Muscle of back (tissue), 13 donors: ENCODE measurements at places on chromosomes 16 and 17. TPM values are rescaled to one million over a fixed set of nuclear protein-coding genes. Genes with fewer than 3 reads are reported as not detected.
A peak's percentile ranks its signal among the peaks of the same experiment; 100 is the strongest.

DNA sequence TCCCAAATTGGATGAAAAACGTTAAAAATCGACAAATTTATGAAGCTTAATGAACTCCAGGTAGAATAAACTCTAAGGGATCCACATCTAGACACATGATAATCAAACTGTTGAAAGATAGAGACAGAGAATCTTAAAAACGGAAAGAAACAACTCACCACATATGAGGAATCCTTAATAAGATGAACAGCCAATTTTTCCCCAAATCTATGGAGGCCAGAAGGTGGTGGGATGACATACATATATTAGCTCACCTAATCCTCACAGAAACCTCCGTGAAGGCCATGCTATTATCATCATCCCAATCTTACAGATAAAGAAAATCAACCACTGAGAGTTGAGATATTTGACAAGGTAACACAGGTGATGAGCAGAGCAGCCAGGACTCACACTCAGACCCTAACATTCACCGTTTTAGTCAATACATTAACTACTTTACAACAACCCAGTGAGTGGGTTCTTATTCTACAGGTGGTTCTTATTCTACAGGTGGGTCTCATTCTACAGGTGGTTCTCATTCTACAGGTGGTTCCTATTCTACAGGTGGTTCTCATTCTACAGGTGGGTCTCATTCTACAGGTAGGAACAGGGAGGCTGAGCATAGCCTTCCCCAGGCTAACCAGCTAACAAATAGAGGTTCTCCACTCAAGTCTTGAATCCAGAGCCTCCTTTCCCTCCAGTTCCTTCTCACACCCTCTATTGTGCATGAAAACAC, 4.8 kb downstream of the CACNG1 start:
- no peak for DNase-seq

DNA sequence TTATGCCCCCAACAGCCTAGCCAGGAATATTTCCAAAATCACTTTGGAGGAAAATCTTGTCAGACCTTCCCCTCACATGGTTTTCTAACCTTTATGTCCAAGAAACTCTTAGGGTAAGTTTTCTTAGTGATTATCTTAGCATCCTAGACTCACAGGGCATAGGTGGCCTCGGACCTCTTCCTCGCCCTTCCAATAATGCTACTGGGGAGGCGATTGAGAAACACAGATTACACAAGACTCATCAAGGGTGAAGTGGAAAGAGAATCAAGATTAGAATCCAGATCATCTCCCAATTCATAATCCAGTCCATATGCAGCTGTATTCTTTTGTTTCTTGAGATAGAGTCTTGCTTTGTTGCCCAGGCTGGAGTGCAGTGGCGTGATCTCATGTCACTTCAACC, 358.4 kb upstream of the CDH5 start:
- no peak for DNase-seq

- peak; percentile 38 for DNase-seq
Observed at GRCh38 chr16:88746506-88746905, 38.5 kb downstream of the PIEZO1 start.

DNA sequence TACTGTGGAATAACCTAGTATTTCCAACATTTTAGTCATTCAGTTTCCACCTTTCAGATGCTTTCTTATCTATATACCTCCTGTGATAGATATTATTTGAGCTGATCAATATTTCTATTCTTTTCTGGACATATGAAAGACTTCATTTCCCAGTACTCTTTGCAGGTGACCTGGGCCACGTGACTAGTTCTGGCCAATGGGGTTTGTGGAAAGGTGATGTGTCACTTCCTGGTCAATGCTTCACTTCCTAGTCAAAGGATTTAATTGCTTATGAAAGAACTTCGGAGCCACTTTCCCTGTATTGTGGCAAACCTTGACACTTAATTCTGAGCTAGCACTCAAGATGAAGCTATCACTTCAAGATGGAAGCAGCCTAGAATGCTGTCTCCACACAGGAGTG, 248.9 kb upstream of the FOXF1 start:
- DNase-seq = no peak

DNA sequence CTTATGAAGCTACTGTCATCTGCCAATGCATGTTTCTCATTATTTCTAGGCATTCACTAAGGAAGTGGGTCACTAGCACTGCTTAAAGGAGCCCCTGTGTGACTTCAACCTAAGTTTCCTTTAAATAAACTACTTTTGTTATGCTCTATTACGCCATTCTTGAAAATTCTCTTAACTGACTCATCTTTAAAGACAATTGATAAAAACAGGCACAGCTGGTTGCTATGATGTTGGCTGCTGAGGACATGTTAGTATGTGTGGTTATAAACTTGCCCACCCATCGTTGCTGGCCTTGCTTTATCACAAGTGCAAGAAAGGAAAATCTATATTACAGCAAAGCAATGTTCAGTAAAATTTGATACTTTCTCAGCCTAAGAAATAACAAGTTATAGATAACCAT, 75.8 kb upstream of the CNTNAP4 start:
- no peak for DNase-seq

- DNase-seq = no peak
Observed at GRCh38 chr17:58317421-58318064, 11.1 kb downstream of the TSPOAP1 start.

GRCh38 chr17:21299981-21300600, 15.6 kb downstream of the MAP2K3 start:
- no peak for DNase-seq

DNA sequence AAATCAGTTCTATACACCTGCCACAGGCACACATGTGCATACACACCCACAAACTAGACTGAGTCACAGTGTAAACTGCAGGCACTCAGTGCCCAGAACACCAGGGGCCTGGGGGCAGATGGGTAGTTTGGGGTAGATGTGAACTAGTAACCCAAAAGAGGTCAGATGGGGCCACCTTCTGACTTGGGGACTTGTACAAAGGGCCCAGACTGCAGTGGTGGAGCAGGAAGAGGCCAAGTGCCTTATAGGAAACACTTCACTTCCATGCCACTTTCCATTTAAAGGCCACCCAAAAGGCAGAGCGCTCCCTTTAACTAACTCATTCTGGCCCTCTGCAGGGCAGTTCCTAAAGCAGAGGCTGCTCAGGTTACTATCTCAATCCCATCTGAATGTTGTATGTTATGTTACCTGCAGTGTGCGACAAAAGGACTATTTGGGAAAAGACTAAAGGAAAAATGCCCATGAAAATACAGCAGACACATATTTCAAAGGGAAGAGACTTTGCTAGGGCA, 27.8 kb upstream of the ERN1 start:
- DNase-seq = no peak

DNA sequence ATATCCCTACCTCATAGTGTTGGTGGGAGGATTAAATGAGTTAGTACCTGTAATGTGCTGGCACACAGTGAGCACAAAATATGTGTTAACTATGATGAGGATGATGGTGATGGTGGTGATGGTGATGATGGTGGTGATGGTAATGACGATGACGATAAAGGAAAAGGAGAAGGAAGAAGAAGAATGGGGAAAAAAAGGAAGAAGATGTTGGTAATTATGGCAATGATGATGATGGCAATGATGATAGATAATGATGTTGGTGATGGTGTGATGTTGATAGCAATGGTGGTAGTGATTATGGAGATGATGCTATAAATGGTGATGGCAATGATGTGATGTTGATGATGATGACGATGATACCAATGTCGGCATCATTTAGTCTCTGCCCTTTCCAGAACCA, 270.2 kb downstream of the GRIN2A start:
- DNase-seq = no peak

DNA sequence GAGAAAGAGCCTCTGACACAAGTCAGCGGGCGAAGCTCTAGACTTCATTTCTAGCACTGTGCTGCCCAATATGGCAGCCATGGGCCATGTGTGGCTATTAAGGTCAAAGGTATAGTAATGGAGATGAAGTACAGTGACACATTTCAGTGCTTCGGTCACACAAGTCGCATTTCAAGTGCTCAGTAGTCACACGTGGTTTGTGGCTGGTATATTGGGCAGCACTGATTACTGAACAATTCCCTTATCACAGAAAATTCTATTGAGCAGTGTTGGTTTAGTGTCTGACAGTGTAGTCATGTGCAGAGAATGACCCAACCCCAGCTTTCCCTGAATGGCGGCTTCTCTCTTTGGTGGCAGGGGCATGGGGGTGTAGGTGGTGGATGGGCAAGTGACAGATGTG, 84.9 kb upstream of the SDK2 start:
- DNase-seq = no peak

DNA sequence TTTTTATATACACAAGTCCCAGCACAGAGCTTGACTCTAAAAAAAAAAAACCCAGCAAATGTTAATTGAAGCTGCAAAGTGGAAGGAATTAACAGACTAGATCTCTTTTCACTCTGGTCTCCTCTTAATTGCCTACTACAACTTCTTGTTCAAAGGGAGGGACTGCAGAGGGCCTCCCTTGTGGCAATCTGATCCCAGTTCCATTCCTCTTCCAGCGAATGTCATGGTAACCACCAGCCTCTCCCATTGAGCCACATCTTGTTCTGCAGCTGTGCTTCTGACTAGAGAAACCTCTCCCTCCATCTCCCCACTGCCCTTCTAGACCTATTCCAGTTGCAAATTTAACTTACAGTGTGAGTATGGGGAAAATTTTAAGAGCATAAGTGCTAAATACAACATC, 5.9 kb downstream of the SUPT6H start:
- DNase-seq = no peak

GRCh38 chr16:81713796-81714195, 65.3 kb upstream of the PLCG2 start:
- DNase-seq = no peak

DNA sequence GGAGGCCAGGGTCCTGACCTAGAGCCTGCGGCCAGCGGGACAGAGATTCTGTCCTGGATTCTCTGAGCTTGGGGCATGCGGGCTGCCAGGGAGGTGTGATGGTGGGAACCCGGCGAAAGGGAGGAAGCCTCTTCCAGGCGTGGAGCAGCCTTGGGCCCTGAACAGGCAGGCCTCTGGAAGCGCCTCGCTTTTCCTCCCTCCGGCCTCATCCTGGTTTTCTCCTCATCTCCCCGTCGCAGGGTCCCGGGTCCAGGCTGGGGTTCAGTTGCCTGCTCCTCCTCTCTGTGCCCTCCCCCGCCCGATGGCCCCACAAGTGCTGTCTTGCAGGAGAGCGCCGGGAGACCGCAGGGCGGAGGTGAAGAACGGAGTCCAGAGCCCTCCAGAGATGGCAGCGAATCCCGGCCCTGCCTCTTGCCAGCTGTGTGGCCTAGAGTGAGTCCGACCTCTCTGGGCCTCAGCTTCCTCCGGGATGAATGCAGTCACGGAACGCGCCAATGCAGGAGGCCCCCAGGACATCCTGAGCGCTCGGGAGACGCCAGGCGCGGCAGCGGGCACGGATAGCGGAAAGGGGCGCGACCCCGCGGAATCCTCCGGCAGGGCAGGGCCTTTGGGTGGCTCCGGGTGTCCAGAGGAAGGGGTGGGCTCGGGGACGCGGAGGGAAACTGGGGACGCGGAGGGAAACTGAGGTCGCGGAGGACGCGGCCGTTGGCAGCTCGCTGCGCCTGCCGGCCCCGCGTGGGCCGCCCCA, 553 bp upstream of the RAB11FIP4 start:
- peak; percentile 34 for DNase-seq

DNA sequence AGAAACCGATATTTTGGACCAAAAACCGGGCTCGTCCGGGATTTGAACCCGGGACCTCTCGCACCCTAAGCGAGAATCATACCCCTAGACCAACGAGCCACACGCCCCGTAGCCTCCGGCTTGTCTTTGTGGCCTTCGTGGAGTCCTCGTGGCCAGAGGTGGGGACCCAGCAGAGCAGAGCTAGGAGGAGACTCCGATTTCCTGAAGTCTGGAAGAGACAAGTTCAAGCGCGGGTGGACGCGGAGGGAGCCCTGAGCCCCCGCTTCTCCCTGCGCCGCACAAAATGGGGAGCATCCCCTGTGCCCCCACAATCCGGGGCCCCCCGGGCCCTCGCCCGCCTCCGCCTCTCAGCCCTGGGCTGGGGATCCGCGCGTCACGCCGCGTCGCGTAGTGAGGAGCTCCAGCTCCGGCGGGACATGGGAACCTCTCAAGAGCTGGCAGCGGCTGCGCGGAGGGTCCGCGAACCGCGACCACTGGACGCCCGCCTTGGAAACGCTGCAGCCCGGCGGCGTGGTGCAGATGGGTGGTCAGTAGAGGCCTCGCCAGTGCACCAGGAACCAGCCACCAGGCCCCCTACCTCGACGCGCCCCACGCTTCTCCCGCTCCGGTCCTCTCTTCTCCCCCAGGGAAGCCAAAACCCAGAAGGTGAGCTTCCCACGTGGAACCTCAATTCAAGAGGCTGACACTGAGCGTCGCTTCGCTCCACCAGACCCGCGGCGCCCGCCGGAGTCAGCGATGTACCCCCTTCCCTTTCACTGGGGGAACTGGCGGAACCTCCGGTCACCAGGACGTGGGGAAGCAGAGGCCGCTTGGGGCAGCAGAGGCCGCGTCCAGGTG, 5.2 kb upstream of the OR1F1 start:
- peak; percentile 32 for DNase-seq

- DNase-seq = no peak
Observed at GRCh38 chr16:78879011-78879410, 721.5 kb downstream of the MAF start.

DNA sequence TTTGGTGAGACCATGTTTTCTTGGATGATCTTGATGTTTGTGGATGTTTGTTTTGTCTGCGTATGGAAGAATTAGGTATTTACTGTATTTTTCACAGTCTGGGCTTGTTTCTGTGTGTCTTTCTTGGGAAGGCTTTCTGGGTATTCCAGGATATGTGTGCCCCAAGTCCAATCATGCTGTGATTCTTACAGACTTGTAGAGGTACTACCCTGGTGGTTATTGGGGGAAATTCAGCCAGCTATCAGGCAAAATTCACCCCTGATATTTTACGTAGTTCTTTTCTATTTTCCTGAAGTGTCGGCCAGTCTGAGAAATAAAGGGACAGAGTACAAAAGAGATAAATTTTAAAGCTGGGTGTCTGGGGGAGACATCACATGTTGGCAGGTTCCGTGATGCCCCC, 33.4 kb upstream of the ARL4D start:
- DNase-seq = no peak

DNA sequence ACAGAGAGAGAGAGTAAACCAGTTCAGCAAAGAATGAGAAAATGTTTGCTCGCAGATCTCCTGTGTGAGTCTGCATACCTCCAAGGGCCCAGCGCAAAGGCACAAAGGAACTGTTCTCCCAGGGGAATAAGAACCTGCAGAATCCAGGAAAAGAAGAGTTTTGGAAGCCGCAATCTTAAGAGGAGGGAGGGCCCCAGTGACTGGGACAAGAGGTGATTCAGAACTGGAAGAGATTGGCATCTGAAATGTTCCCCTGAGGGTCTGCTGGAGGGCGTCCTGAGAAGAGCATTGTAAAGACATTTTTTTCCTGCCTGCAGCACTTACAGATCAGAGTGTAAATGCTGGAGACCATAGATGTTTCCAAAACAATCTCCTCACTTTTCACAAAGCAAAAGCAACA, 6.1 kb downstream of the ATMIN start:
- no peak for DNase-seq

Gene ARL16
- 29.3 TPM for polyA plus RNA-seq

Gene CAPN15
- polyA plus RNA-seq = 22.2 TPM

Gene TEX19
- not detected for polyA plus RNA-seq

Gene CARD14
- polyA plus RNA-seq = 0.72 TPM

Gene CLEC18A
- polyA plus RNA-seq = 0.99 TPM

Gene CTU2
- polyA plus RNA-seq = 12.0 TPM

Gene LDHD
- polyA plus RNA-seq = 4.0 TPM

Gene DPEP3
- 0.11 TPM for polyA plus RNA-seq

Gene BCL6B
- 22.8 TPM for polyA plus RNA-seq
